Colonic mucosa (tissue), 4 donors: ENCODE measurements at places on chromosomes 13 and 19. TPM values are rescaled to one million over a fixed set of nuclear protein-coding genes. Genes with fewer than 3 reads are reported as not detected.

Gene KLF1
- total RNA-seq, result not detected

- no peak overlapping the region for H3K27ac ChIP-seq
- H3K36me3 ChIP-seq, result no peaks in the 10 kb centered on the region
- H3K27me3 ChIP-seq, result no peaks in the 10 kb centered on the region
- H3K4me1 ChIP-seq, result no peaks in the 10 kb centered on the region
- H3K4me3 ChIP-seq, result no peak overlapping the region
Measured at GRCh38 chr13:50629497-50629896, 214.0 kb downstream of the DLEU7 start.

Gene NXNL1
- not detected for total RNA-seq

GRCh38 chr19:35642312-35642711 is 767 bp downstream of the ETV2 start:
- no peaks in the 10 kb centered on the region for H3K4me1 ChIP-seq
- no peaks in the 10 kb centered on the region for H3K36me3 ChIP-seq
- no peak overlapping the region for H3K4me3 ChIP-seq
- no peak overlapping the region for H3K27ac ChIP-seq
- no peaks in the 10 kb centered on the region for H3K27me3 ChIP-seq

DNA sequence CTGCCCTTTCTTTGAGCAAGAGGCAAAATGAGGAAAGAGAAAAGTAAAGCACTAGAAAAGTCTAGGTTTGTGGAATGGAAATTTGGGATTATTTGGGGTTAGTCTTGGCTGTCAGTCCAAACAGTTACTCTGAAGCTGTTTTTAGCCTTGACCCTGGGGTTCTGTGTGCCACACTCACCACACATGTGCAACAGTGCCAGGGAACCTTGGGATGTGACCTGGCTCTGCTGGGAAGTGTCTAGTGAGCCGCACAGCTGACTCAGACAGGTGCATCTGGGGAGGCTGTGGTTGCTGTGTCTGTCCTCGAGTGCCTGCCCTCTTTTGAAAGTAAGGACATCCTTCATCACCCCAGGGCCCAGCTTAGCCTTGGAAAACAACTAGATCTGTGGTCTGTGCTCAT is 15.8 kb downstream of the MICOS13 start:
- no peak overlapping the region for H3K27ac ChIP-seq
- peaks cover 41% of the 10 kb centered on the region for H3K36me3 ChIP-seq
- no peaks in the 10 kb centered on the region for H3K27me3 ChIP-seq
- H3K4me3 ChIP-seq, result no peak overlapping the region
- H3K4me1 ChIP-seq, result no peaks in the 10 kb centered on the region
- DNase-seq, result no peak

Gene DCLK1
- total RNA-seq, result 1.5 TPM

Gene DNAAF3
- total RNA-seq, result 2.4 TPM

Gene ZNF443
- 7.6 TPM for total RNA-seq
